M059J (cell line): ENCODE measurements at places on chromosomes 13 and 19.

GRCh38 chr13:57123681-57124080, 17.0 kb upstream of the PRR20A start:
- DNase-seq: no peak

DNA sequence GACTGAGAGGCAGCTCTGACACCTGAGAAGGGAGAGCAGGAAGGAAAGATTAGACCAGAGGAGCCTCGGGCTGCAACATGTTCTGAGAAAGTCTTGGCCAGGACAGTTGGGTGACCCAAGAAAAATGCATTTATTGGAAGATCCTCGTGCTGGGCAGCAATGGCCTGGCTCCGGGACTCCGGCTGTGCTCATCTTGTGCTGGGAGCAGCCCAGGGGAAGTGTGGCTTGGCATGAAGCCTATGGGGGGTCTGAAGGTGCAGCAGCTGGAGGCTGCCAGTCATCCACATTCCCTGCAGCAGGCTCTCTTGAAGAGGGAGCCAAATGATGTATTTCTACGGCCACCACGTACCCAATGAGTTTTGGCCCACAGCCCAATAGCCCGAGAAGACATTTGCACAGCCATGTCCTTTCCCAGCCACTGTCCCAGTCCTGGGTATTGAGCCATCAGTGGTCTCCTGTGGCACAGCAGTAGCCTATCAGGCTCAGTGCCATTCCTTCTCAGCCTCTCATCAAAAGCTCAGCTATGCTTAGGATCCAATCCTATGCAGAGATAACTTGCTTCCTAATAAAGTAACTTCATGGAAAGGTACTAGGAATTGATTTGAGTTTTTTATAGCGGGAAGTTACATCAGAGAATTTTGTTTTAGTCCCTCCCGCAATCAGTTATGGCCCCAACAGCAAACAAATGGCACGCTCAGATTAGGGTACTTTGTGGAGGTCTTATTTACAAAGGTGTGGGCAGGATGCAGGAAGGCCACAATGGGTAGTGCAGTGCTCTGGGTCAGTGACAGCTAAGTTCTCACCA, 76.0 kb upstream of the MEDAG start:
- peak; percentile 71 for DNase-seq

DNA sequence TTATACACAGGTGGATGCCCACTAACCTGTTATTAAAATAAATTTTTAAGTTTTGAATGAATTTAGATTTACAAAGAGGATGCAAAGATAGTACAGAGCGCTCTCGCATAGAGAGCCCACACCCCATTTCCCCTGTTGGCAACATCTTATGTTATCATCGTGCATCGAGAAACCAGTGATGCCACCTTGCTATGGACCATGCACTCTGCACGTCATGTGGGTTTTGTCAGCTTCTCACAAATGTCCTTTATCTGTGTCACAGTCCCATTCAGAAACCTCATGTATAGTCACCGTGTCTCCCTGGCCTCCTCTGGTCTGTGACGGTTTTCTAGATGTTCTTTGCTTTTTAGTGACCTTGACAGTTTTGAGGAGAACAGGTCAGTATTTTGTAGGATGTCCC, 60.0 kb downstream of the ING1 start:
- no peak for DNase-seq

- DNase-seq: no peak
Observed at GRCh38 chr13:111161601-111162600, 46.8 kb downstream of the ARHGEF7 start.

- DNase-seq: no peak
Observed at GRCh38 chr19:32362318-32362691, 16.9 kb downstream of the ZNF507 start.

DNA sequence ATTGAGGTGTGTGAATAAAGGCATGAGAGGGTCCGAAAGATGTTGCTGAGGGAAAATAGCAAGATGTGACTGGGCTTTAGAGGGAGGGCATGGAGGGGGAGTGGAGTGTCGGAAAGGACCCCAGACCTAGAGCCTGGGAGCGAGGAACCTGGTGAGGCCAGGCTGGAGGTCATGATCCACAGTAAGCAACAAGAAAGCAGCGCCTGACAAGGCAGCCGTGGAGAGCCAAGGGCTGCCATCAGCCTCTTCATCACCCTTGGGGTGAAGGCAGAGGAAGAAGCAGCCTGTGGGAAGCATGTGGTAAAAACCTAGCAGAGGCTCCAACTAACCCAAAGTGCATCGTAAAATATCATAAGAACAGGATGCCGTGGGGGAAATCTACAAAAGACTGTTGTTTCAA, 162.8 kb upstream of the SOX1 start:
- no peak for DNase-seq

- no peak for DNase-seq
Observed at GRCh38 chr19:31392464-31392863, 43.2 kb upstream of the TSHZ3 start.

- DNase-seq: peak; percentile 27
Observed at GRCh38 chr13:42487221-42487620, 86.7 kb upstream of the TNFSF11 start.

GRCh38 chr19:34017024-34017423, 155.3 kb upstream of the LSM14A start:
- peak; percentile 40 for DNase-seq

GRCh38 chr13:75645141-75645540, 9.0 kb downstream of the LMO7 start:
- DNase-seq: no peak

DNA sequence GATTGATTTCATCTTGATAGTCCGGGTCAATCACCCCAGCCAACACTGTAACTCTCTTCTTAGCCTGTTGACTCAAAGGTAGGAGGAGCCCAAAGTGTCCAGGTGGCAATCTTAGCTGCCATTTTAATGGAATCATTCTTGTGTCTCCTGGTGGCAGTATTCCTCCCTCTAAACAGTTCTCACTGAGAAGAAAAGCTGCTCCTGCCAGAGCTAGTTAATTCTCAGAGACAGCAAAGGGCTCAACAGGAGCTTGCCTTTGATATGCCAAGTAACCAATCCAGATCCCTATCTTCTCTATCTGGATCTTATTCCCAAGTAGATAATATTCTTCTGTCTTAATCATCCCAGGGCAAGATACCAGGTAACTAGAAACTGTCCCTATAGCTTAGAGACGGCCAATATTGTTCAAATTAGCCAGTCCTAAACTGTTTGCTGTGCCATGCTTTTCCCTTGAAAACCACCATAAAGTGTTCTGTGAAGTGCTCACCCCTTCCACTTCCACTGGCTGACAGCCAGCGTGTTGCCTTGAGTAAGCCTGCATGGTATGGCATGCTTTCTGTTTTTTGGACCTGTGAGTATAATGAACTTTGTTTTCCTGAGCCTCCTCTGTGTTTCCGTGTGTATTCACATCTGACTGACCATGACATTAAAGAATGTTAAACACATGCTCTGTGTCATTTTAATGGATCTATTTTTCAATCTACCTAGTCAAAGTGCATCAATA, 463.7 kb upstream of the SLITRK5 start:
- DNase-seq: no peak

DNA sequence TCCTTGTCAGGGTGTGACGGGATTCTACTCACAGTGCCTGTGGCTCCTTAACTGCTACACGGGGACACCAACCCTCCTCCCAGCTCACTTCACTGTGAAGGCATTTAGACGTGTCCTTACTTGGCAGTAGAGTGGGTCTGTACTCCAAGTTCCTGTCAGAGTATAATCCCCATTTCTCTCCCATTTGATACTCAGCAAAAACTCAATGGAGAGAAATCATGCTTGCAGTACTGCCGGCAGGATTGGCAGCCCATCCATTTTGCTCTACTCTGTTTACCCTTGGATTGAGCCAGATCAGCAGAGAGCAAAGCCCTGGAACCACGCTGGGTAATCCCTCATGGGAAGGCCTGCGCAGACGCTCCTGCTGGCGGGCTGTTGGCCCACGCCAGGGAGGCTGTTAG, 28.9 kb downstream of the ARL11 start:
- no peak for DNase-seq

GRCh38 chr19:43504426-43505185, at the start of gene PHLDB3:
TSS of gene PHLDB3 (minus strand) at chr19:43504746. CDS start at chr19:43504118, 628 bp downstream.
- DNase-seq: peak; percentile 54

DNA sequence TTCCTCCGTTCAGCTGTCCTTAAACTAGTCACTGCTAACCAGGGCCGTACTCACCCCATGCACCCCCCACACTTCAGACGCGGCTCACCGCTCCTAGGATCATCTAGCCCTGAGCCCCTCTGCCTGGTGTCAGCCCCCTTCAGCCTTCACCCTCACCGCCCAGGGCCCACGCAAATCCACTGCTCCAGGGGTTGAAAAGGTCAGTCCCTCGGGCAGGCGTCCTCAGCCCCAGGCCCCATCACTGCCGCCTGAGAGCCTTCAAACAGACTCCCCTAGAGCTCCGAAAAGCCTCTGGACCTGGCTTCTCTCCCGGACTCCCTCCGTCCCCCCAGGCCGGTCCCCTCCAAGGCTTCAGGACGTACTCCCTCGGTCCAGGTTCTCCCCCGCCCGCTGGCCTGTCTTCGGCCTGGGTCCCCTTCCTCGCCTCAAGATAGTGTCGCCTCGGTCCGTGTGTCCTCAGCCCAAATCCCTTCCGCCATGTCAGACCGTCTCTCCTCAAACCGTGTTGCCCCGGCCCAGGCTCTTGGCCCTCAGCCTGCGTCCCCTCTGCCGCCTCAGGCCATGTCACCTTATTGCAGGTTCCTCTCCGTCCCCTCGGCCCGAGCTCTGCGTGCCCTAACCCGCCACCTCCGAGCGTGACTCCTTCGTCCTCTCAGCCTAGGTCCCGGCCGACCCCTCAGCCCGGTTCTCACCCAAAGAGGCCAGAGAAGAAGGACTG, 553 bp downstream of the NAPA start:
- no peak for DNase-seq

- DNase-seq: no peak
Observed at GRCh38 chr19:16871871-16872270, 16.9 kb upstream of the F2RL3 start.

GRCh38 chr19:28700176-28700575, 512.8 kb downstream of the UQCRFS1 start:
- no peak for DNase-seq

DNA sequence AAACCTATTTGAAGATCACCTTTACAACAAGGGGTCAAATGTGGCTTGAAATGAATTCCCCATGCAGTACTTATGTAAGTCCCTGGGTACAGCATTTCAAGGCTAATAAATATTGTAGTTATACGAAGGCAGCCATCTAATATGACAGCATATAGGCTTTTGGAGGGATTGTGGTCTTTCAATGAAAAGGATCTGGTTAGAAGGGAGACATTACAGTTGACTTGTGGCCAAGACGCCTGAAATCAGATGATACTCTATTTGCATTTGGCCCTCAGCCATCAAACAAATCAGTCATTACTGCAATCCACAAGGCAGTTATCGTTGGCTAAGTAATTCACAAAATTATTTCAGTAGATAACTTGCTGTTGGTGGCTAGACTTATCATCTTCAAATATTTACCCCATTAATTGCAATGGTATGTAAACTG, 242.7 kb downstream of the DCLK1 start:
- peak; percentile 48 for DNase-seq

DNA sequence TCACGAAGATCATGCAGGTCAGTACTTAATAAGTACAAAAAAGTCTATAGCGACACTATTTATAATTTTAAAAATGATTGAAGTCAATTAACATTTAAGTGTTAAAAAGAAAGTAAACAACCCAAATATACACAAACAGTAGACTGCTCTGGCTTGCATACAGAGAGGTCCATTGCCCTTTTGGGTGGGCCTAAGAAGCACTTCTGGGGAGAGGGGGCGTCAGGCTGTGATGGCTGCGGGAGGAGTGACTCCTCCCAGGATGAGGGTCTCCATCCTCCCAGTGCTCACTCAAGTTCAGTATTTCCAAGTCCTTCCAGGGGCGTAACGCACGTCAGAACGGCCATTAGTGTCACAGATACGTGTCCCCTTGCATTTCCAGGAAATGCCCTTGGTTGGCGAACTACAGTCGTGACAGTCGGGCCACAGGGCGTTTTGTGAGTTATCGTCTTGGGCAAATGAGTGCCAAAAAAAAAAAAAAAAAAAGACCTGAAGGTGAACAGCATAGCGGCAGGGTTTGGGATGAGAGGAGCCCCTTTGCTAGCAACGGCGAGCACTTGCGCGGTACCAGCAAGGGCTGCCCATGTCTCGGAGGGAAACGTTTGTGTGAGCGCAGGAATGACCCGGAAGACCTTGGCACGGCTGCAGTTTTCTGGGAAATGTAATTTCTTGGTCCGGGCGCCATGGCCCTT, at the start of gene SCGB2B2:
Gene SCGB2B2, minus strand, starts transcription at position 463 of the 689 bp plus-strand sequence. CDS start 82,596 bp downstream, outside the sequence.
- no peak for DNase-seq

- DNase-seq: no peak
Observed at GRCh38 chr19:49196527-49197240, 39.1 kb downstream of the TRPM4 start.

DNA sequence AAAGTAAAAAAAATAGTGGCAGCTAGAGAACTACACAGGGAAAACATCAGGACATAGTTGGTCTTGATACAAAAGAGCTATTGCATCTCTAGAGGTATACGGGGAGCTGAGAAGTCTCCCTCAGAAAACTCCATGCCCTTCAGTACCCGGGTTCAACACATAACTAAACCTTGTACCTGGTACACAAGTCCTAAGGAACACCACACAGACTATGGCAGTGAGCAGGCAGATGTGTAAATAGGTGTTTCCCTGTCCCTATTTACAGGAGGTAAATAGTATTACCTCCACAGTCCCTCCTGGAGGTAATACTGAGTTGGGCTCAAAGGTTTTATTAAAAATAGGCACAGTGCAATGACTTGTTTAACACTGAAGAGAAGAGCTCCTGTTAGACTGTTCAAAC, 5.9 kb downstream of the FGF14 start:
- DNase-seq: no peak

GRCh38 chr19:10852098-10852800, 4.0 kb downstream of the C19orf38 start:
- DNase-seq: peak; percentile 85

DNA sequence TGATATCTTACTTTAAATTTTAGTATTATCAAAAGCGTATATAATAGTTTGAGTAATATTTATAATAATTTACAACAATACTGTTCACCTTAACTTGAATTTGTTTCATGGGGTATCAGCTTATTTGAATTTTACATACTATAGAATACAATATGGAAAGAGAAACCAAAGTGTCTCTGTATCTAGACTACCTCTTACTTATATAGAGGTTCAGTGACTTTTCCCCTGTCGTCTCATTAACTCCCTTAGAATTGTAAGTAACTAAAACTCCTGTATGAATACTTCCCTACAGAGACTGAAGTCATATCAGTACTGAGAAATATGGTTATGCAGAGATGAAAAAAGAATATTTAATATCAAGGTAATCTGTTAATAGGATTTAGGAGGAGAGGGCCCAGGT, 26.8 kb downstream of the COG6 start:
- no peak for DNase-seq

GRCh38 chr19:29667901-29668341, 2.7 kb downstream of the PLEKHF1 start:
- no peak for DNase-seq
